EL (cell line): ENCODE measurements at places on chromosomes 3 and 15.
A peak's percentile ranks its signal among the peaks of the same experiment; 100 is the strongest.

- DNase-seq = no peak
Observed at GRCh38 chr3:135806317-135806716, 159.2 kb upstream of the PPP2R3A start.

DNA sequence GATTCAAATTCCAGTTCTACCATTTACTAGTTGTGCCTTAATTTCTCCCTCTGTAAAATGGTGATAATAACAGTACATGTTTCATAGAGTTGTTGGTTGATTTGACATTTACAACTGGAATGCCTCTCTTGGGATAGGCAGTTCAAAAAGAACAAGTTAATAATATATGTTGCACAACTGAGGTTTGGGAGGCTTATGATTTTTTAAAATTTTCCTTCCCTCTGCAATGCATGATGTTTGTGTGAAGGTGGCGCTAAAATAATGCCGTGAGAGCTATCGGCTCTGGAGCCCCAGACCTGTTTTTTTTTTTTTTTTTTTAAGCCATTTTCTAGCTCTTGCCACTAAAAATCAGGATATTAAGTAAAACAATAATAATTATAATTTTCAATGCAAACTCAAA, 18.6 kb downstream of the DNAJB11 start:
- peak; percentile 15 for DNase-seq

DNA sequence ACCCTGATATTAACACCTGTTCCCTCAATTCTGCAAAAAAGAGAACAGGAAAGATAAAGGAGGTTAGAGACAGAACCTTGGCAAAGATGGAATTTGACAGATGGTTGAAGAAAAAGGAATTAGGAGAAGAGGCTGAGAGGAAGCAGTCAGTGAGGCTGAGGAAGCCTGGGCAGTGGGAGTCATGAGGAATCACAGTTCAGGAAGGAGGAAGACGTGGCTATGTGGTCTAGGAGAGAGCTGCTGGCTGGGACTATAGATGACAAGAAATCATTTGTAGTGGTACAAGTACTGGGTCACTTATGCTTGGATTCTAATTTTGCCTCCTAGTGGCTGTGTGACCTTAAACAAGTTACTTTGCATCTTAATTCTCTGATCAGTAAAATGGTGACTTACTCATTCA, 49.0 kb downstream of the LARS2 start:
- DNase-seq = peak; percentile 6

GRCh38 chr3:127237835-127238234, 44.9 kb downstream of the PRR23E start:
- no peak for DNase-seq

DNA sequence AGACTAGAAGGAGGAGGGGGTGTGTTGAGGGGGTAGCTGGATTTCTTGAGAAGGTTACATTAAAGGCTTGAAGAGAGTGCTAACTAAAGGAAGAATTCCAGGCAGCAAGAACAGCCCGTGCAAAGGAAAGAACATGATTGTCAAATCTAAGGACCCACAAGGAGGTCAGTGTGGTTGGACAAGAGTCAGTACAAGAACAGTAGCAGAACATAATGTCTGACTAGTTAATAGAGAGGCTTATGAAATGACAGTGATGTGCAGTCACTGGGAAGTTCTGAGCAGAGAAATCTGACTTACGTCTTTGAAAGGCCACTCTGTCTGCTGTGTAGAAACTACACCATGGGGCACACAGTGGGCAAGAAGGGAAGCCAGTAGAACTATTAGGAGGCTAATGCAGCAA, 19.8 kb upstream of the RBMS3 start:
- DNase-seq = no peak

DNA sequence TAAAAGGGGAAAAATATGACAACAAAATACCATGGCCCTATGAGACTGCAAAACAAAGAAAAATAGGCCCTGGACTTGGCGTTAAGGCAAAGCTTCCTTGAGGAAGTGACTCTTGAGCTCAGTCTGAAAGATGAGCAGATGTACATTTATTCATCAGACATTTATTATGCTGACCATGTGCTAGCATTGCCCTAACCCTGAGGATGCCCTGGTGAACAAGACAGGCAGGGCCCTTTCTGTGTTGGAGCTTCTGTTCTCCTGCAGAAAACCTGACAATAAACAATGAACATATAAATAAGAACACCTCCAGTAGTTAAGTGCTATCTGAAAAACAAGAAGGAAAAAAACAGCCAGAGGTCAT, 12.4 kb downstream of the TF start:
- DNase-seq = no peak
